Neural crest cell (in vitro differentiated cells): ENCODE measurements at places on chromosomes 6 and 20. TPM values are rescaled to one million over a fixed set of nuclear protein-coding genes. Genes with fewer than 3 reads are reported as not detected.

DNA sequence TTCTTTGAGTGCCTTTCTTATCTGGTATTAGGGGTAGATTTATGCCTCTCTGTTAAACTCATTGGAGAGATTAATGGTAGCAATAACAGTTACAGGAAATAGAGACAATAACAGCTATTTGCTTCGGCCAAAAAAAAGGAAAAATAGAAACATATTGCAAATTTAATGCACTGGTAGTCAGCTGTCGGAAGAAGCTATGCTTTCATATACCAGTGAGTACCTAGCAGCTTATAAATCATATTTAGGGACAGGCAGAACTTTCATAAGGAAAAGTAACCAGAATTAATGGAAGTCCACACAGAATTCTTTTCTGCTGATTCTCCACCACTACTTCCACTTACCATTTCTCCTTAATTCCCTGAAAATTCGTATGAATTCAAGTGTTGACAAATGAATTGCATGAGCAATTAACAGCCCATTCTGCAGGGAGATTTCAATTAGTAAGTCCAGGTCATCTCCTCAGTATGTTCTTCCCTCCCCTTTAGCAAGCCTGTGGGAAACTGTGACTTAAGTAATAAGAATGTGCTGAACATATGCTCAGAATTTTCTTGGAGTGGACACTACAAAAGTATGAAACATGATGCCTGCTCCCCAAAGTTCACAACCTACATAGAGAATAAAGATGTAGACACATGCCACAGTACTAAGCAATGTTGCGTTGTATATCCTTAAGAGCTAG is 196.7 kb upstream of the KCNQ5 start:
- no peak for DNase-seq

Gene AHI1
- 26.1 and 27.6 TPM in 2 replicates for total RNA-seq

DNA sequence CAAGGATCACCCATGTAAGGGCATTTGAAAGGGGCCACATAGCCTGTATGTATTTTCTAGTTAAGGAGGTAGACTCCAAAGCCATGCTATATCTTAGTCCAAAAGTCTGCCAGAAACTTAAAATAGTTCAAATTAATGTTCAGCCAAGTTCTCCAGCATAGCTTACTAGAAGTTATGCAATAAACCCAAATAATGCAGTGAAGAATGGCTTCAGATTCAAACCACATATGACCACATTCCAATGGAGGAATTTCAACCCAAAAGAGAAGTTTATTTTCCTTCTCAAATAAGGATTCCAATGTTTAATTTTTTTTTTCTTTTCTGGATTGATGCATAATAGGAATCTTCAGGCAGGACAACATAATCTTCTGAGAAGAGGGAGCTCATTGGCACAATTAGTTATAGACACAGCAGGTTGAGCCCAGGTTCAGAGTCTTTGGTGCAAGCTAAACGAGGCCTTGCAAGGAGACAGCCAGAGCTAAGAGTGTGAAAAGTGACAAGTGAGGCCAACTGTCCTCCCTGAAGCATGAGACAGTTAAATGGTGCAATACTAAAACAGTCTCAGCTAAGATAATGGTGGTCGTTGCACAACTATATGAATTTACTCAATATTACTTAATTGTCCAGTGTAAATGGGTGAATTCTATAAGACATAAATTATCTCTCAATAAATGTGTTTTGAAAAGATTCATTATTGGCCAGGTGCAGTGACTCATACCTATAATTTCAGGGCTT is 598.8 kb upstream of the CDH4 start:
- no peak for DNase-seq

DNA sequence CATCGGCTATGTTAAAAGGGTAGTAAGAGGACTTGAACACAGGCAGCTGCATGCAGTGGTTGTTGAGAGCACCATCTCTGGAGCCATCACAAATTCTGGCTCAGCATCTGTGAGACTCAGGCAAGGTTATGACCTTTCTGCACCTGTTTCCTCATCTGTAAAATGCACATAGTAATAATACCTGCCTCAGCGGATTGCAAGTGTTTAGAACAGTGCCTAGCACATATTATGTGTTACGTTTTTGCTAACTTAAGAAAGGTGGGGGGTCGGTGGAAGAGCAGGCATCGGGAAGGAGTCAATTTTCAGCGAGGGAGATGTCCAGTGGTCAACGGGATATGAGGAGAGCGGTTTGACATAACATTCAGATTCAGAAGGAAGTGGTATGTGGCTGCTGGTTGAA is 2.9 kb downstream of the LY6G5C start:
- DNase-seq = no peak

DNA sequence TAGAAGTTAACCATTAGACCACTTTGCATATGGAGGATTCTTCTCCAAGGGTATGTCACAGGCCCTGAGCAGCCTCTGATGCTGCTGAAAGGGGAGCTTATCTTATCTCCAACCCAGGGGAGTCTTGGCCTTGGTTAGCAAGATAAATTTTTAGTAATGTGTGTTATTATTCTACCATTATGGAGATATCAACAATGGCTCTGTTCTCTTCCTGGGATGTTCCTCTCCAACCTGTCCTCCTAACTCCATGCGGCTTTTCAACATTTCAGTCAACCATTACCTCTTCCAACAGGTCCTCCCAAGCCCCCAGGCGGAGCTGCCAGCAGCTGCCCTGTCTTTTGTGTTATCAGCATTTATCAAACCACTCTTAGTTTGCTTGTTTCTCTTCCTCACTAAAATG is 48.4 kb upstream of the FOXC1 start:
- no peak for DNase-seq
